ENCODE measurements at places on chromosomes 11 and 22. TPM values are rescaled to one million over a fixed set of nuclear protein-coding genes. Genes with fewer than 3 reads are reported as not detected.

The BRSK2 gene
- not detected for total RNA-seq

The LAMTOR1 gene
- 88.3 TPM for total RNA-seq

The FXYD2 gene
- total RNA-seq, result 1.2 TPM

The OR51B5 gene
- not detected for total RNA-seq

The ANO5 gene
- 0.98 TPM for total RNA-seq

The C11orf16 gene
- total RNA-seq, result not detected

The CALCB gene
- total RNA-seq, result not detected

The P2RX6 gene
- 1.2 TPM for total RNA-seq

The INS gene
- total RNA-seq, result not detected

The OR56A1 gene
- 0.12 TPM for total RNA-seq

The TTC28 gene
- total RNA-seq, result 23.8 TPM

DNA sequence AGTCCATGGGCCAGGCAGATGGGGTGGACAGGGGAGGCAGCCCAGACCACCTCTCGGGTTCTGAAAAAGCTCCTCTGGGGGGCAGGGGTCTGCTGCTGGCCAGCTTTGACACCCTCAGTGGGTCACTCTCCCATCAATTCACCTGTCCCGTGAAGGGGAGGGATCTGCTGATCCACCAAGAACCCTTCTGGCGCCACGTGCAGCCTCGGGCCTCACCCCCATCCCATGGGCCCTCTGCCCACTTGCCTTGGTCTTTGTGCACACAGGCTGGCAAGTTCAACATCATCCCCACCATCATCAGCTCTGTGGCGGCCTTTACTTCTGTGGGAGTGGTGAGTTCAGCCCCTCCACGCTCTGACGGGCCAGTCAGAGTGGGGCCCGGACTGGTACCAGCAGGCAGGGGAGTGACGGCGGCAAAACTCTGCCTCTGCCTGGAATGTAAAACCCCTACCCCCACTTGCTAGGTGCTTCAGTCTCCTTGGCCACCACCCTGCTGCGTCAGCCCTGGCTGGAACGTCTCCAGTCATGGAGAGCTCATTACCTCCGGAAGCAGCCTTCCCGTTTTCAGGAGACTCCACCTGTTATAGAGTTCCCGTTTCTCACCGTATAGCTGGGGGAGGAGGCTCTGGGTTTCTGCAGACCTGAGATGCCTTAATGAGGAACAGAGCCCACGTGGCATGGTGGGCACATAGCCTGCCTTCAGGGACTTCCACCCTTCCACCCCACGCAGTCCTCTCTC is 12.7 kb downstream of the PRG3 start:
- no peak for DNase-seq

DNA sequence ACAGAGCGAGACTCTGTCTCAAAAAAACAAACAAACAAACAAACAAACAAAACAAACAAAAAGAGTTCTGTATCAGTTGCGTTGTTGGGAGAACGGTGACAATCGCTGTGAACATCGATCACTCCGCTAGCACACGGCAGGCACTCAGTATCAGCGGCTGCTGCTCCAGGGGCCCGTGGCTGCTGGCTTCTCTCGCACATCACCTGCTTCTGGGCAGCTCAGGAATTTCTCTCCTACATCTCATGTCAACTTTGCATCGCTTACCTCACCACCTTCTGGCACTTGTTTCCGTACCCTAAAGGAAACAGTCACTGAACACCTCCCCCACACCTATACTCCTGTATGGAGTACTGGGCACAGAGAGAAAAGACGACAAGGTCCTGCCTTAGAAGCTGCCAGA is 70.3 kb upstream of the WNT7B start:
- DNase-seq, result peak; percentile 83

DNA sequence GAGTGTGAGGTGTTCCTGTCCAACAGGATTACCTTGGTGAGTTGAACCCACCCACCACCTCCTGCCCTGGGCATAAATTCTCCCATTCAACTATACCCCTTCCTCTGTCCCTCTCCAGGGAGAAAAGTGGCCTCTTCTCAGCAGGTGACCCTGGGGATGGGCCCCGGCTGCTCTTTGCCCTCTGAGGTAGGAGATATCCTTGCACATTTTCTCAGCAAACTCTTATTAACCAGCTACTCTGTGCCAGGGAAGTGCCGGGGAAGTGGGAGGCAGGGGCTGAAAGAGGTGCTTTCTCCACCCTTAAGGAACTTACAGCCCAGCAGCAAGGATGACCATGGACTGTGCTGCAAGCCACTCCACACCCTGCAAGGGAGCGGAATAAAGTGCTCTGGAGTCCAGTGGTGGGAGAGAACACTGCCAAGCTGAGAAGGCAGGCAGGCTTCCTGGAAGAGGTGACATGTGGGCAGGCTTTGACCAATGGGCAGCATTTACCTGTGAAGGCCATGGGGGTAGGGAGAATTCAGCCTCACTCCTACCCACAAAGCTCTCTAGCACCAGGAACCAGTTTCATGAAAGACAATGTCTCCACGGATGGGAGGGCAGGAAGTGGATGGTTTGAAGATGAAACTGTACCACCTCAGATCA is 21.9 kb upstream of the OAF start:
- peak; percentile 70 for DNase-seq

DNA sequence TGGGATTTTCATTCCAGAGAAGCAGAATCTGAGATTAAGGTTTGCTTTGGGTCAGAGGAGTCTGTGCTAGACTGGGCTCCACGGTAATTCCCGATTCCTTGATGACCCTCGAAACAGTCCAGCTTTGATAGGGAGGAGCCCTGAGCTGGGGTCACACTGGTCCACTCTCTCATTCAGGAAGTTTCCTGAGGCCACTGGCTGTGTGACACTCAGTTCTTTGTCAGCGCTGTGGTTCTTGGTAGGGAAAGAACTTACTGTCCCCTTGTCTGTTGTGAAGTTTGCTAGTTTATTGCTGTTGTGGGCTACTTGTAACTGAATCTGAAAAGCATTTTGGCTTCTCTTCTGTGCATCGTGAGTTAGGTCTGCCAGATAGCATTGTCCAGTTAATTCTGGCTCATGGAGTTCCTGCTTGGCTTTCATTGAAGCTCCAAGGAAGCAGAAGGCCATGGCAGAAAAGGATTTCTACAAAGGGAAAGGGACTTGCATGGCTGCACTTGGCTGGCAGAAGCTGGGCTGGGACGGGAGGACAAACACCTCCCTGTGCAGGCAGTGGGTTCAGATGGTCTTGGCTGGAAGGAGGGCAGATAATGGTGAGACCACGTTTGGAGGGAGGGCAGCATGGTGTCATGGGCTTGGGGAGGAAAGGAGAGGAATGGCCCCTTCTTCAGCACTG is 23.3 kb downstream of the BCR start:
- DNase-seq, result no peak

- DNase-seq, result no peak
Observed at GRCh38 chr11:46302866-46303265, 25.4 kb downstream of the CREB3L1 start.

DNA sequence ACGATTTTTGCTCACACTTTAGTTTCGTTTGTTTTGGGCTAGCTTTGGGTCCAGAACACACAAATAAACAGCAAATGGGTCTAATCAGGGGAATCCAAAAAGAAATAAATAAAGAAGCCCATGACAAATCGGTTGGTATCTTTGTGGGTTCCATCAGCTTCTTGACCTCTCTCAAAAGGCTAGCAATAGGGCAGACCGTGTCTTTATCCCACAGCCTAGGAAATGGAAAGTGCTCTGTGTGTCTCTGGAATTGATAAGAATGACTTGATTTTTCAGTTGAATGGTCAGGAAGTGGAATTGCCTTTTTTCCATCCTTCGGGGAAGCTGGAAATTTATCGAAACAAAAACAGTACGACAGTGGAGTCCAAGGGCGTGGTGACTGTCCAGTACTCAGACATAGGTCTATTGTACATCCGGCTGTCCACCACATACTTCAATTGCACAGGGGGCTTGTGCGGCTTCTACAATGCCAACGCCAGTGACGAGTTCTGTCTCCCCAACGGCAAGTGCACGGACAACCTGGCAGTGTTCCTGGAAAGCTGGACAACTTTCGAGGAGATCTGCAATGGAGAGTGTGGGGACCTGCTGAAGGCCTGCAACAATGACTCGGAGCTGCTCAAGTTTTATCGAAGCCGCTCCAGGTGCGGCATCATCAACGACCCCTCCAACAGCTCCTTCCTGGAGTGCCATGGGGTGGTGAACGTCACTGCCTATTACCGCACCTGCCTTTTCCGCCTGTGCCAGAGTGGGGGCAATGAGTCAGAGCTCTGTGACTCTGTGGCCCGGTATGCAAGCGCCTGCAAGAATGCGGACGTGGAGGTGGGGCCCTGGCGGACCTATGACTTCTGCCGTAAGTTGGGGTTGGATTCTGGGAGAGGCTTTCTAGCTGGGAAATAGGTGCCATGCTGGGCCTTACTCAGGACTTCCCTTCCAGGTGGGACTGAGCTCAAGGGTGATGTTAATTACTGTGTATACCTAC is 28.6 kb downstream of the TECTA start:
- no peak for DNase-seq

GRCh38 chr11:1912289-1912878 is 7.1 kb upstream of the TNNT3 start:
- no peak for DNase-seq

GRCh38 chr11:92357344-92357743 is 132.7 kb downstream of the FAT3 start:
- DNase-seq, result no peak

DNA sequence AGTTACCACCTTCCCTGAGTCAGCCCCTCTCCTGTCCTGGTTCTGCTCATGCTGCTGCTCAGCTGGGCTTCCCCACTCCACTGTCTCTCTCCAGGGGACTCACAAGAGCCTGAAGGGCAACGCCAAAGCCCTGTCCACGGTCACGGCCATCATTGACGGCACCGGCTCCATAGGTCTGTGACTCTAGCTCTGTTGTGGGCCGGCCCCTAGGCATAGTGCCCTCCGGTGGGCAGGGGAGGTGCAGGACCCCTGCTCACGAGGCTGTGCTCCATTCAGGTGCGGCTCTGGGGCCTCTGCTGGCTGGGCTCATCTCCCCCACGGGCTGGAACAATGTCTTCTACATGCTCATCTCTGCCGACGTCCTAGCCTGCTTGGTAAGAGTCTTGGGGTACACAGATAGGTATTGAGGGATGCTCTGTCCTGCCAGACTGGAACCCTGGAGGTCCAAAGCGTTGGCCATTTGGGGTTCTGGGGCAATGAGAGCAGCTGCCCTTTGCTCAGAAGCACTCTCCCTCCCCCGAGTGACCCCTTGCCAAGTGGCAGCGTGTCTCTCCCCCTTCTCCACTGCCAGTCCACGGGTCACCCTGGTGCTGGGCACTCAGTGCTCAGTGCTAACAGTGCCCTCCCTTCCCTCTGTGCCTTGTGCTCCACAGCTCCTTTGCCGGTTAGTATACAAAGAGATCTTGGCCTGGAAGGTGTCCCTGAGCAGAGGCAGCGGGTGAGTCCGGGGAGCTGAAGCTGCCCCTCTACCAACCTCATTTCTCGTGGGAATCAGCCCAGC is 22.4 kb downstream of the SLC37A2 start:
- no peak for DNase-seq

GRCh38 chr11:14362611-14363010 is 3.6 kb upstream of the RRAS2 start:
- DNase-seq, result no peak

- no peak for DNase-seq
Observed at GRCh38 chr11:45860348-45860747, 13.1 kb downstream of the CRY2 start.

GRCh38 chr11:117600234-117600783 is 196.7 kb downstream of the DSCAML1 start:
- no peak for DNase-seq

Measured in lower leg skin (tissue), 4 donors.